Fibroblast of the aortic adventitia (primary cell): ENCODE measurements at places on chromosomes 6 and 20.
A peak's percentile ranks its signal among the peaks of the same experiment; 100 is the strongest.

DNA sequence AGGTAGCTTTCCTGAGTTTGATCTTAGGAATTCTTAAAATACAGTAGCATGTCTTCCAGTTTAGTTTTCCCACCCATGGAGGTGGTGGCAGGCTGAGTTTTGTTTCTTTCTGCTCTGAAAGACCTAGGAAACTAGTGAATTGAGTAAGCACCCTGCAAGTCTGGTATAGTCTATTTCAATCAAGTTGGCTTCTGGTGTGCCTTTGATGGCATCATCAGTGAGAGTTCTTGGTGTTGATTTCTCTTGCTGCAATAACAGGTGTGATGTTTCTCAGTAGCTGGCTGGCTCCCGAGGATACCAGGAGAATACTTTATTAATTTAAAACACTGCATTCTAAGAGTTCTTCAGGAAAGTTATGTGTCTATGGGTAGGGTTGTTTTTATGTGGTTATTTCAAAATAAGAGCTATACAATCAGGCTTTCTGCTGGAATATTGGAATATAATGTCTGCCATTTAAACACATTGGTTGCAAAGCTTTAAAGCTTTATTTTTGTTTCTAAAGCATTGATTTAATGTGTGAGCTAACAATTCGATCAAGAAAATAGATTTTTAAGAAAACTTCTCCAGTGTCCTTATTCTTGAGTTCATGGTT is 19.0 kb downstream of the VAPB start:
- DNase-seq: no peak

DNA sequence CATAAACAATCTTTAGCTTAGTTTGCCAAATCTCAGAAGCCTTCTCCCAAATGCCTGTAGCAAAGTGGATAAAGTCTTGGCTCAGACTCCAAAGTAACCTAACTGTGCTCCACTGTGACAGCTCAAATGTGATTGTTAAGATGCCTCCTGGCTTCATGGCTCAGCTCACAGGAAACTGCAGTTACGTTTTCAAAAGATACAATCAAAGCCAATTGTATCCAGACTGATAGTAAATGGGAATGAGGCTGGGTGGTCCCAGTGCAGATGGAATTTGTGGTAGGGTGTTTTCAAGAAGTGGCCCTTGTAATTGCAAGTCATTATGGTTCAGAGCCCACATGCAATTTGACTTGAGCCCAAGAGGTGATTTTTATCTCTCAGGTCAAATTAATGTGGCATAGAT is 151.2 kb upstream of the TAB2 start:
- DNase-seq: peak; percentile 55

DNA sequence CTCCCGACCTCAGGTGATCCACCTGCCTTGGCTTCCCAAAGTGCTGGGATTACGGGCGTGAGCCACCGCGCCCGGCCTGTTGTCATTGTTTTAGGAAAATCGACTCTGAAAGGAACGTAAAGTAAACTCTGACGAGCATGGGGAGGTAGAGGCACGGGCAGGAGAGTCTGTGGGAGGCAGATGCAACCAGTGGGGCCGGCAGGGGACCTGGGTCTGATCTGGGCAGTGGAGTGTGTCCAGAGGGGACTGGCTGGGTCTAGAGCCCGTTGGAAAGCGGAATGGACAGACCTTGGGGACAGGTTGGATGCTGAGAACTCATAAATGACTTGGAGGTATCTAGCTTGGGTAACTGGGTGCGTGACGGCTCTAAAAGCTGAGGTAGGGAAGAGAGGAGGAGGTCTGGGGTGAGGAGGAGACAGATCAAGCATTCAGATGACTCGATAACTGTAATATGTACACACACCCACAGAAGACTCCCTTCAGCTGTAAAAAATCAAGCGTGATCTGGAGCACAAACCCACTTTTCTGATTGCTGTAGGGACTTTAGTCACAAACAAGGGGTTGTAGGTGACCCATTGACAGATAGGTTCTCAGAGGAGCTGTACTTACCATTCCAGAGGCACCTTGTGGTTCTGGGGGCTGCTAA is 22.4 kb downstream of the MANBAL start:
- DNase-seq: no peak

- peak; percentile 95 for DNase-seq
Measured at GRCh38 chr6:83270971-83271719, 78.0 kb downstream of the RWDD2A start.

DNA sequence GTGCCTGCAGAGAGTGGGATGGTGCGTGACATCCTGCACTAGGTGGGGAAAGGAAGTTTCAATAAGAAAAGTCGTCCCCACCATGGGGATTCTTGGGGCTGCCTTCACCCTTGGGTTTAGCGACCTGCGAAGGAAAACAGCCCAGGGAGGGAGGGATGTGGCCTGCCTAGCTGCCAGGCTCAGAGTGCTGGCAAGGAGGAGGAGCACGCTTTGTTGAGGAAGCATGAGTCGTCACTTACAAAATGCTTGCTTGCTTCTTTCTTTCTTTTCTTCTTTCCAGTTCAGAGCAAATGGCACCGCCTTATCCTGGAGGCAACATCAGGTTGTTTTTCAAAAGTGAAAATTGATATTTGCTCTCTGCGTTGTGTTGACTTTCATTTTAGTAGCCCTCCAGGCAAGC is 123.2 kb downstream of the TFAP2C start:
- DNase-seq: no peak
